ENCODE measurements at places on chromosomes 11 and 22. TPM values are rescaled to one million over a fixed set of nuclear protein-coding genes. Genes with fewer than 3 reads are reported as not detected.

Gene EMID1
- 15.9 TPM for total RNA-seq

Gene KRTAP5-2
- total RNA-seq, result not detected

Gene RIC3
- not detected for total RNA-seq

Gene OR8D1
- total RNA-seq, result not detected

Gene IGSF9B
- total RNA-seq, result not detected

Gene FJX1
- total RNA-seq, result 25.2 TPM

Measured in dermis microvascular lymphatic vessel endothelial cell (primary cell).